ENCODE measurements at places on chromosomes 1 and 21. TPM values are rescaled to one million over a fixed set of nuclear protein-coding genes. Genes with fewer than 3 reads are reported as not detected.

Gene CRYAA
- not detected for total RNA-seq

Gene PRDM16
- total RNA-seq, result 0.27 TPM

Gene SPRR1B
- total RNA-seq, result not detected

Gene S1PR1
- total RNA-seq, result 0.73 TPM

Gene SPRR2A
- not detected for total RNA-seq

Gene GPA33
- total RNA-seq, result 0.07 TPM

Gene UQCRH
- total RNA-seq, result 1,267 TPM

DNA sequence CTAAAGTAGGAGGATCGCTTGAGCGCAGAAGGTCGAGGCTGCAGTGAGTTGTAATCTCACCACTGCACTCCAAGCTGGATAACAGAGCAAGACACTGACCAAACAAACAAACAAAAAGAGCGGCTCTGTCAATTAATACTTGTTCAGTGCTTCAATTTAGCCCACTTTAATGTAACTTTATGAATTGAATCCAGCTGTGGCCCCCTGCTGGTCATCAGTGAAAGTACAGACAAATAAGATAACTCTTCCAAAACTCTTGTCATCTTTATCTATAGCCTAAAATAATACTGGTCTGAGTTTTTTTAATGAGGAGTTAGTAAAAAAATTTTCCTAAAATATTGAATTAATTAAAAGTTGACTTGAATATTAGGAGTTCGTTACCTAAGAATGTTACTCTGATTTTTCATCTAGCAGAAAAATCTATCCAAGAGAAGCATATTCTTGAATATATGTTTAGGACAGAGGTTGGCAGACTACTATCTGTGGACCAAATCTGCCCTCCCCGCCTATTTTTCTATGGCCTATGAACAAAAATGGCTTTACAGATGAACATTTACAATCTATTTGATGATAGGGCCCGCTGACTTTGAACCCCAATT is 26.1 kb downstream of the ATP5PF start:
- no peaks in the 10 kb centered on the region for H3K36me3 ChIP-seq
- no peaks in the 10 kb centered on the region for H3K4me1 ChIP-seq
- H3K4me3 ChIP-seq, result no peak overlapping the region
- DNase-seq, result peak; percentile 49

GRCh38 chr1:1157426-1157913 is 16.2 kb upstream of the TTLL10 start:
- DNase-seq, result peak; percentile 98
- no peaks in the 10 kb centered on the region for H3K36me3 ChIP-seq
- H3K4me3 ChIP-seq, result peak overlapping the region; percentile 60

- no peak for DNase-seq
- H3K4me3 ChIP-seq, result no peak overlapping the region
Observed at GRCh38 chr1:81869307-81869706, 68.6 kb downstream of the ADGRL2 start.

- peaks cover 29% of the 10 kb centered on the region for H3K4me1 ChIP-seq
- H3K36me3 ChIP-seq, result no peaks in the 10 kb centered on the region
- H3K27me3 ChIP-seq, result no peaks in the 10 kb centered on the region
- no peak for DNase-seq
- H3K4me3 ChIP-seq, result peak overlapping the region; percentile 46
Observed at GRCh38 chr1:145962157-145963102, 1.9 kb downstream of the ANKRD34A start.

GRCh38 chr1:30748098-30748698 is 9.4 kb downstream of the LAPTM5 start:
- H3K36me3 ChIP-seq, result no peaks in the 10 kb centered on the region
- H3K27ac ChIP-seq, result no peak overlapping the region
- H3K4me1 ChIP-seq, result peaks cover 55% of the 10 kb centered on the region
- no peaks in the 10 kb centered on the region for H3K27me3 ChIP-seq

GRCh38 chr1:152861374-152861773 is 1.6 kb downstream of the LCE7A start:
- no peak overlapping the region for H3K27ac ChIP-seq
- no peak for DNase-seq
